Liver (tissue), 10 donors: ENCODE measurements at places on chromosomes 4 and X. TPM values are rescaled to one million over a fixed set of nuclear protein-coding genes. Genes with fewer than 3 reads are reported as not detected.

ALAS2 gene
- total RNA-seq = not detected

MBNL3 gene
- 104 TPM for total RNA-seq

HTN1 gene
- total RNA-seq = not detected

MAGED1 gene
- 43.3 TPM for total RNA-seq

CCDC160 gene
- total RNA-seq = 0.17 TPM

GAGE12J gene
- total RNA-seq = not detected

STOX2 gene
- total RNA-seq = 12.6 TPM

CDKL5 gene
- total RNA-seq = 3.3 TPM

COL4A6 gene
- 0.09 TPM for total RNA-seq
